Myometrial cell (primary cell): ENCODE measurements at places on chromosomes 12 and 14. TPM values are rescaled to one million over a fixed set of nuclear protein-coding genes. Genes with fewer than 3 reads are reported as not detected.

The TAS2R9 gene
- total RNA-seq = not detected in 2 replicates

The TCL1A gene
- total RNA-seq = not detected in 2 replicates

The SLC17A8 gene
- total RNA-seq = 0.29 TPM in 1 of 2 replicates, not detected in the other

The RNF212B gene
- not detected in 2 replicates for total RNA-seq

The RILPL1 gene
- 13.8 and 16.1 TPM in 2 replicates for total RNA-seq

The LTB4R gene
- total RNA-seq = under 0.01 and 0.71 TPM in 2 replicates

The SIX6 gene
- not detected in 2 replicates for total RNA-seq

The OR6C74 gene
- not detected in 2 replicates for total RNA-seq

The CYP46A1 gene
- not detected in 2 replicates for total RNA-seq

The PRH2 gene
- not detected in 2 replicates for total RNA-seq

The LLPH gene
- 9.8 and 12.4 TPM in 2 replicates for total RNA-seq

The PTGER2 gene
- total RNA-seq = 63.4 and 87.1 TPM in 2 replicates

The KCNH3 gene
- total RNA-seq = 0.29 and 0.35 TPM in 2 replicates

The RAD9B gene
- 0.86 TPM in 1 of 2 replicates, not detected in the other for total RNA-seq

The TAS2R31 gene
- 0.18 TPM in 1 of 2 replicates, not detected in the other for total RNA-seq
